ENCODE measurements at places on chromosomes 2 and 18.

- no peak for DNase-seq
Observed at GRCh38 chr2:86227685-86228084, 28.4 kb downstream of the MRPL35 start.

DNA sequence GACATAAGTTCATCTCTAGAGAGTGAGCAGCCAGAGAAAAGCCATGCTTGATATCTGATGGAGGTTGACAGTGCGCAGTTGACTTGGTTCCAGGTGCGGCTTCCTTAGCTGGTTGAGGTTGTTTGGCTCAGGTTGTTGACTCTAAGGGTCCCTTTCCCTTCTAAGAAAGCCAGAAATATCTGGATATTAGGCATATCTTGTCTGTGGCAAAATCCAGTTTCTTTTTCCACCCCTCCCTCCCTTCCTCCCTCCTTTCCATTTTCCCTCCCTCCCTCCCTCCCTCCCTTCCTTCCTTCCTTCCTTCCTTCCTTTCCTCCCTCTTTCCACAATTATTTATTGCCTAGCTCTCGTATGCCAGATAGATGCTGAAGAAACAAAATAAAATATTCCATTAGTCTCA lies 82.6 kb upstream of the TNP1 start:
- no peak for DNase-seq

- no peak for DNase-seq
Observed at GRCh38 chr2:229044581-229044980, 226.5 kb downstream of the PID1 start.

DNA sequence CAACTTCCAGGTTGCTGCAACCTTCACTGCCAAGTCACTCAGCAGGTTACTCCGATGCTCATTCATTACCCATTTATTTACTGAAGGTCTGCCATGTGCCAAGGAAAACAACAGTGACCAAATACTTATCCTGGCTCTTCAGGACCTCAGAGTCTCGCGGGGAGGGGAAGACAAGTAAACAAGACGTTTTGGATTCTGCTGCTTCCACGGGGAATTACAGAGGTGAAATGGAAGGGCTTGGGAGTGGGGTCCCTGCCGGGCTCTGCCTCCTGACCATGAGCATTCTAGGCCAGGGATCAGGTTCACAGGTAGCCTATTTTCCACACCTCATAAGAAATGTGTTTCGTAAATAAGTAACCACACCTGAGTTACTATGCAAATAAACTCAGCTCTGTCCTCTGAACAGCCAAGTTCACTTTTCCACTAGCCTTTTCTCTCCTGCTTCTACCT lies 68.1 kb downstream of the CLHC1 start:
- DNase-seq = no peak

GRCh38 chr18:52289392-52289791 lies 50.6 kb upstream of the DCC start:
- no peak for DNase-seq

DNA sequence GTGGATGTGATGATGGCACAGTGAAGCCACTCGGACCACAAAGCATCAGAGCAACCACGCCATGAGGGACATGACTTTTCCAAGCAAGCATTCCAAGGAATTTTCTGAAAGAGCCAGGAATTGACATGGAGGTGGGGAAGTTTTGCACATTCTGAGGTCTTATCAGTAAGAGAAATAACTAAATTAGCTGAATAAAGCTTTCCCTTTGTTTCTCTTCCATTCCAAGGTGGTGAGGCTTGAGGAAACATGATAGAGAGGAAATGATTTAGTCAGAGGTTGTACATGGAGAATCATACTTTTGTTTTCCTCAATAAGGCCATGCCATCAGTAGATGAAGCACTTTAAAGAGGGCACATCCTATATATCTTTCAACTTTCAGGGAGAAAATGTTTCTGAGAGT lies 115.7 kb upstream of the MMADHC start:
- no peak for DNase-seq

- no peak for DNase-seq
Observed at GRCh38 chr2:55154525-55155030, 77.5 kb downstream of the CLHC1 start.

DNA sequence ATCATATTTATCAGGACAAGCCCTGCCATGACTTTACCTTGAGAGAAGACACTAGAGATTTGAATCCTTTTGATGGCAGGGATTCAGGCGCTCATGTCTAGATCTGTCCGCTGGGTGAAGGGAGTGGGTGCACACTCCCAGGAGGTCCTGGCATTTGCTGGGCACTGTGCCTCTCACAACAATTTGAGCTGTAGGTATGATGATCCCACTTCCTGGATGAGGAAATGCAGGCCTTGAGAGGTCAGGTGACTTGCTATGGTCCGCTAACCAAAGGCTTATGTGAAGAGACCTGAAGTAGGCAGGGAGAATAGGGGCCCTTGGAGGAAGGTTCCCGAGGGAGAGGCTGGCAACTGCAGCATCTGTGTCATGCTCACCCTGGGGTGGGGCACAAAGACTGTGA lies 206.1 kb downstream of the HAUS1 start:
- DNase-seq = no peak

GRCh38 chr18:35729991-35730668 lies 148.6 kb downstream of the GALNT1 start:
- no peak for DNase-seq

- no peak for DNase-seq
Observed at GRCh38 chr2:100664756-100665101, 101.9 kb downstream of the PDCL3 start.

DNA sequence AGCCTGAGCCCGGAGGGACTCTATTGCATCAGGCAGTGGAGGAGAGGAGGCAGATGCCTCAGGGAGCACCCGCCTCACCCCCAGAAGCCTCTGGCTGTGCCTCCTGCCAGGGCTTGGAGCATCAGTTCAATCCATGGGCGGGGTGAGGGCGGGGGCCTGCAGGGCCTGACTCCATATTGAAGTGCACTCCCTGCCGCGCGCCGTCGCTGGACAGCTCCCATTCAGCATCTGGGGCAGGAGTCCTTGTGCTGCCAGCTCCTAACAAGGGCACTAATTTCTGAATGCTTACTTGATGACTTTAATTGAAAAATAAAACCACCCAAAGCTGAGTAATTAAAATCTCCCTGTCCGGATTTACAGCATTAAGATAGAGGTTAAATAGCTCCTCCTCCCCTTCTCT lies 23.8 kb downstream of the C1QL2 start:
- no peak for DNase-seq

- no peak for DNase-seq
Observed at GRCh38 chr2:68932402-68932801, 20.3 kb downstream of the GKN2 start.

DNA sequence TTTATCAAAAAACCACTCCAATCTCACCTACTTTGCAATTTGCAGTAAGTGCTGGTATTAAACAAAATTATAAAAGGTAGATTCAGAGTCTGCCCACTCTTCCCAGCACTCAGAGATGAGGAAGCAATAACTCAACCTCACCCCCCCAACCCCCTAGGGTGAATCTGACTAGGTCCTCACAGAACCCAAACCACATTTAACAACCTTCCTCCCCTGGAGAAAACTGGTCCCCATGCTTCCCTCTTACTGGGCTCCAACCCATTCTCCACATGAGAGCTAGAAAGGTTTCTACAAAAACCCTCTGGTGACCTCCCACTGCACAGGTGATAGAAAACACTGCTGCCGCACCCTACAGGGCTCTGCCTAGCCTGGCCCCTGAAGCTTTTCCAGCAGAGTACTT lies 40.5 kb upstream of the BMP10 start:
- no peak for DNase-seq
